ENCODE measurements at places on chromosomes 12 and 14.

- no peak for DNase-seq
These were observed 23.5 kb upstream of the FRMD6 start for GRCh38 chr14:51628238-51628637.

DNA sequence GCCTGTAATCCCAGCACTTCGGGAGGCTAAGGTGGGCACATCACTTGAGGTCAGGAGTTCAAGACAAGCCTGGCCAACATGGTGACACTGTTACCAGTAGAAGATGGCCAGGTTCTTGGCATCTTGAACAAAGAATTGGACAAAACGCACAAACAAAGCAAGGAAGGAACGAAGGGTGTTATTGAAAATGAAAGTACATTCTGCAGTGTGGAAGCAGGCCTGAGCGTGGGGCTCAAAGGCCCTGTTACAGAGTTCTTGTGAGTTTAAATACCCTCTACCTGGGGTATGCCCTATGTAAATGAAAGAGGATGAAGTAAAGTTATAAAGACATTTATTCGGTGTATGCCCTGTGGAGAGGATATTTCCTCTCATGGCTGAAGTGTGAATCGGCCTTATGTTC is 20.8 kb upstream of the CDK17 start:
- DNase-seq: no peak

DNA sequence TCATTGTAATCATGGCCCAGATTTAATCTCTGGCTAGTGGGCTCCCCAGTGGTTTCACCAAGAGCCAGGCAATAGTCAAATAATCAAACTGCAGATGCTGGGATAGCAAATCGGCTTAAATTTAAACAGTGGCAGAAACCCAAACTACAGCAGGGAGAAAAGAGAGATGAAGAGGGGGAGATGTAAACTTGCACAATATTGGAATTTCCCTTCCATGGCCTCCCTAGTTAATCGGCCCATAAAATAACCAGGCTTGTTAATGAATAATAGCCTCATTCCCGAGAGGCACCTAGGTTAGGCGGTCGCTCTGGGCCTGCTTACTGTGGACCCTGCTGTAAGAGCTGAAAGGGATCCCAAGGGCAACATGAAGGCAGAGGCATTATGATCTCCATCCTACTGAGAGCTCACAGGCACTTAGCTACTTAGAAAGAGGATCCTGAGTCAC is 116.2 kb downstream of the NUAK1 start:
- no peak for DNase-seq

- DNase-seq: no peak
These were observed at the start of gene IGF1 for GRCh38 chr12:102480406-102480805. IGF1 (minus strand) TSS chr12:102480563; CDS start chr12:102480381, 182 bp downstream.

- no peak for DNase-seq
These were observed 99.2 kb downstream of the SLC15A4 start for GRCh38 chr12:128724468-128725046.

DNA sequence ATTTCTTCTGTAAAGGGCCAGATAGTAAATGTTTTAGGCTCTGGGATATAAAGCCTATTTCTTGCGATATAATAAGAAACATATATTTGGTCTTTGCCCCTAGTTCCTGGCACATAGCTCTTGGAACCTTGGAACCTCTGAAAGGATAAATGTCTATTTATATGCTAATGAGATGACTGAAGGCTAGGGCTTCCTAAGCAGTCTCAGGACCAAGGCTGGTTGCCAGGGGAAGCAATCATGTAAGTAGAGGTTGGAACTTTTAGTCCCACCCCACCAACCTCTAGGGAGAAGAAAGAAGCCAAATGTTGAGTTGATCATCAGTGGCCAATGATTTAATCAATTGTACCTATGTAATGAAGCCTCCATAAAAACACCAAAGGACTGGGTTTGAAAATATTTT is 26.6 kb upstream of the NFYB start:
- no peak for DNase-seq

DNA sequence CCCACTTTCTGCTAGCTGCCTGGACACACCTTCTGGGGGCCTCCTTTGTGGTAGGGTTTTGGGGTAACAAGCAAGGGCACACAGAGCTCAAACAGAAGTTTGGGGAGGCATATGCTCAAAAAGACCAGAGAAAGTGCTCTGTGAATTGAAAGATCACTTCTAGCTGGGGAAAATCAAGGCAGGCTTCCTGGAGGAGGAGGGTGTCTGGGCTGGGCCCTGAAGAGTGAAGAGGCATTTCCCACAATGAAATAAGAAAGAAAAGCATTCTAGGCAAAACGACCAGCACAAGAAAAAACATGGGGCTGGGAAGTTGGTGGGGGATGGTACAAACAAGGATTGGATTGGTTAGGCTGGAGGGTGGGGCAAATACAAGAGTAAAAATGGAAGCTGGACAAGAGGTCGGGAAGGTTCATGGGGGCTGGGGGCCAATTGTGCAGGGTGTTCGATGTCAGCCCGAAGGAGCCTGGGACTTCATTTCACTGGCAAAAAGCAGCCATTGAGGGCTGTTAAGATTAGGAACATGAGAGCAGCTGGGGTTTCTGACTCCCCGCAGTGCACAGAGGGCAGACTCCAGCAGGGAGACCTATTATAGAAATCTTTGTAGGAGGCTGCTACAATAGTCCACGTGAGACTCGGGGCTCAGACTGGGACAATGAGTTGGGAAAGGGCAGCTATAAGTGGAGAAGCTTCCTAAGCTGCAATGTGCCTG is 51.5 kb upstream of the CMKLR1 start:
- no peak for DNase-seq

- no peak for DNase-seq
These were observed 465.7 kb upstream of the FAR2 start for GRCh38 chr12:28683366-28683765.

DNA sequence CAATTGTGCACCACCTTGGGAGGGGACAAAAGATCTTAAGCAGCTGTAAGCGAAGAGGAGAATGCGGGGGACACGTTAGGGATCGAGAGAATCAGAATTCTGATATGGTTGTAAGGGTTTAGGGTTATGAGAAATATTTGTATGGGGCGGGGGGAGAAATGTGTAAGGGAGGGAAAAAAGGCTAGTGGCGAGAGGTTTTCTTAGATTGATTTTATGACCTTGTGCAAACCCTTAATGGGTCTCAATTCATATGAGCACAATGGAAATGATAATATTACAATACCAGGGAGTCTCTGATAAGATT is 396 bp downstream of the NDUFA9 start:
- no peak for DNase-seq

DNA sequence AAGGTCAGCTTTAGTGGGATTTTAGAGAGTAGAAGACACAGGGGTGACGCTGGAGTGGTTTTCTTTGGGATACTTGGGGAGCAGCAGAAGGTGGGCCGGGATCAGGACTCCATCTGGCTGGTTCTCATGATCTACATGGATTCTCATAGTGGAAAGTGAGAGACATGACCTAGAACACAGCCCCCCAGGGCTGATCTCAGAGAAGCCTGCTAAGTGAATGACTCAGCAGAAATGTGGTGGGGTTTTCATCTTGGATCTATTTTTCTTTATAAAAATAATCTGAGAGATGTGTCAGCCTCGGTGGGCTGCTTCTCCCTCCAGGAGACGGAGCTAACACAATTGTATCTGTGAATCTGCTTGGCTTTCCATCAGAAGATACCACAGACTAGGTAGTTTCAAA is 484.4 kb downstream of the TMEM121 start:
- DNase-seq: no peak

GRCh38 chr14:101221549-101222160 is 318.1 kb upstream of the RTL1 start:
- no peak for DNase-seq

DNA sequence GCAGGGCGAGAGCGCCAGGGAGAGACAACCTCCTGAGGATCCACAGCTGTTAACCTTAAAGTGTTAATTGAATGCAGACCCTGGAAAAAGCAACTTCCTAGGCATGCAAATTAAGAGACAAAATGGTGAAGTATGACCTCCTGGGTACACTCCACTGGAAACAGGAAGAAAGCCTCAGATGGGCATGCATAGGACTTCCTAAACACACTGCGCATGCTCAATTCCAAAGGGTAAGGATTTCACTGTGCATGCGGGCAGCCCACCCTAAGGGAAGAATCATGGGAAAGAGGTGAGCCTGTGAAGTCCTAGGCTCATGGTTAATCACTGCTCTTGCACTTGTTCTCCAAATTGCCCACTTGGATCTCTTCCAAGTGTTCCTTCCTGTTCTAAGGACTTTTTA is 80.5 kb upstream of the CAPRIN2 start:
- DNase-seq: no peak

GRCh38 chr14:64531567-64531966 is 9.0 kb upstream of the HSPA2 start:
- DNase-seq: no peak

GRCh38 chr14:94992046-94992445 is 165.3 kb downstream of the DICER1 start:
- no peak for DNase-seq

DNA sequence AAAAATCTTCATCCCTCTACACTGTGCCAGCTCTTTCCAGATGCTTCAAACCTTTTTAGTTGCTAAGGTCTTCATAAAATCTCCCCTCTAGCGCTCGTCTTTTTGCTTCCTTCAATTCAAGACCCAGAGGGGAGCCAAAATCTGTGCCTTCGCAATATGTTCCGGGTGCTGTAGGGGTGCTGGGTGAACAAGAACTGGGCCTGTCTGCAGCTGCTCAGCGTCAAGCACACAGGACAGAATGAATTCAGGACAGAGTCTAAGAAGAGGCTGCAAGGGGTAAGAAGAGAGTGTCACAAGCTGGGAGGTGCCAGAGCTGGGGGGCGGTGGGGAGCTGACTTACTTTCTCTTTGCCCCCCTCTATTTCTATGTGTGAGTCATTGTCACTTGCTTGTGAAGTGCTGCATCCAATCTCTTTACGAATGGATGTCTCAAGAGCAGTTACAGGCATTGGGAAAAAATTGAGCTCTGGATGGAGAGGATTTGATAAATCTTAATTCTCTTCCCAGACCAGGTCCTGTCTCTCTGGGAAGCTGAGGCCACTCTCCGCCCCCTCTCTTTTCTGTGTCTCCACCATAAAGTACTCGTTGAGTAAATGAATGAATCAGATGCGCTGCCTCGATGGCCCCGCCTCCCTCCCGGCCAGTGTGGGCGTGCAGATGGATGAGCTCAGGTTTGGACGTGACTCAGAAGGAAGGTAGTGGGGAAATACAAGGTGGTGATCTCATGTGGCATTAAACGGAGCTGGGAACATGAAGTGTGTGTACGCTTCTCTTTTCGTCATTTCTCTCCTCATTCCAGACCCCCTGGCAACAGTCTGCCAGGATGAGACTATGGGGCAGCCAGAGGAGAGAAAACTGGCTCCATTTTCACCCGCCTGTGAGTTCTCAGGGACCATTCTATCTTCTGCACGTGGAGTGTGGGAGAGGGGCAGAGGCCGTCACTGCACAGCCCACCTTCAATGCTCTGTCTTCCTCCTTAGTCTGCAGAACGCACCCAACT is 91.3 kb downstream of the TSPAN9 start:
- no peak for DNase-seq

DNA sequence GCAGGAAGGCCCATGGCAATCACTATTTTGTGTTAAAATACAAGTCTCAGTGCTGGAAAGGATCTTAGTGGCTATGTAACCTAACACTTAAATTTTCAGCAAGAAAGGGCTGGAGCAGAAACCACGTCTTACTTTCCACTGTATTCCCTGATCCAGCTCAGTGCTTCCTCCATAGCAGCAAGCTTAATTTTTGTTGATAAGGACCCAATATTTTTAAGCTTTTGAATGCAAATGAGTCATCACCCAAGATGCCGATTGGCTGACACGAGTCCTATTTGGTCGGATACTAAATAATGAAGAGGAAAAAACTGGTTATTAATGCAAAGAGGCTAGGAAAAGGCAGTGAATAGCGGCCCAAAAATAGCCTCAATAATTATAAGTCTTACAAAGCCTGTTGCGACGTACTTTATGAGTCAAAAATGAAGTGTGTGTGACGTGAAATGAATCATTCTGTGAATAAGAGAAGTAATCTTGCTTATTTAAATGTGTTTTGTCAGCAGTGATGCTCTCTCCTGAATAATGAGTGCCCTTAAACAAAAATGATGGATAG is 46.9 kb upstream of the IGF1 start:
- DNase-seq: no peak

- DNase-seq: no peak
These were observed 234.2 kb upstream of the FBXO33 start for GRCh38 chr14:39666386-39666785.

DNA sequence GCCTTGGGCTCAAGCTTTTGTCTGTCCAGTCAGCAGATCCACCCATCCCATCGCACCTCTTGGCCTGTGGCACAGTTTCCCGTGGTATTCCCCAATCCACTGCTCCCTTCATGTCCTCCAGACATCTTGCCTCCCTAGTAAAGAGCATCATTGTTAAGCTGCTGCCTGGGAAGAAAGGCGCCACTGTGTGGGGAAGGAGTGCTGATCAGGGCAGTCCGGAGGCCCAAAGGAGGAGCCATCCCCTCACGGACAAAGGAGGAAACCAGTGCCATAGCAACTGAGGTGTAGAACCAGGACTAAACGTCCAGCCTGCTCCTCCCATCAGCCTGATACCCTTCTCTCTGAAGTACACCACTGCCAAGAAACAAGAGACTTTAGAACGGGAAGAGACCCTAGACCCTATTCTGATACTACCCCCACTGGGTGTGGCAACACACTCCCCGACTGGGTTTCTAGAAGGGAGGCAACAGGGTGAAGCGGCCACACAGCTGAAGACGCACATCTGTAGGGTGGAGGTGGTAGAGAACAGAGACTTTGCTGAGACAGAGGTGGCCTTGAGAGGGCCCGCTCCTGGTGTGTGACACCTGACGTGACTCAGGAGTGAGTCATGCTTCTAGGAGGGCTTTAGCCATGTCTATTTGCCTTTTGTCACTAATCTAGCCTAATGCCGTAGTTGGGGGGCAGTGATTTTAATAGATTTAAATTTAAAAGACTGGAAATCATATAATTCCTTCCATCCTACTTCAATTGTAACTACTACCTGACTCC is 185.0 kb downstream of the DPF3 start:
- no peak for DNase-seq
